Choroid plexus epithelial cell (primary cell): ENCODE measurements at places on chromosomes 2 and 18.

GRCh38 chr2:240197462-240198139 is 57.1 kb upstream of the OTOS start:
- no peak for DNase-seq

GRCh38 chr2:70255637-70256314 is 2.2 kb upstream of the PCYOX1 start:
- no peak for DNase-seq

- DNase-seq = peak; percentile 49
Measured at GRCh38 chr2:108604196-108604595, 69.9 kb downstream of the LIMS1 start.

DNA sequence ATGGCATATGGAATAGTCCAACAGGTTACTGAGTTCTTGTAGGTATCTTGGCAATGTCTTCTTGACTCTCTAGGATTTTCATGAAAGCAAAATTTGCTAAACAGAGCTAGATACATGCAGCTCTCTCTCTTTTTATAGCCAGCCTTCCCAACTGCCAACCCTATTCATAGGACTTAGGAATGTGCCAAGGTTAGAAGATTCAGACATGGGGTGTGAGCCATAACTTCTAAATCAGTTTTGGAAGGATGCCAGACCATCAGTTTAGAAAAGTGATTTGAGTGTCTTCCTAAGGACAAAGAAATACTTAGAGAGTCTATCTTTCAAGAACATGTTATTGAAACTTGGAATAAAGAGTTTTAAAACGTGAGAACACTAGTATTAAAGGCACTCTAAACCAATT is 619.5 kb upstream of the FANCL start:
- no peak for DNase-seq

GRCh38 chr2:29765721-29766120 is 155.7 kb downstream of the ALK start:
- DNase-seq = no peak

DNA sequence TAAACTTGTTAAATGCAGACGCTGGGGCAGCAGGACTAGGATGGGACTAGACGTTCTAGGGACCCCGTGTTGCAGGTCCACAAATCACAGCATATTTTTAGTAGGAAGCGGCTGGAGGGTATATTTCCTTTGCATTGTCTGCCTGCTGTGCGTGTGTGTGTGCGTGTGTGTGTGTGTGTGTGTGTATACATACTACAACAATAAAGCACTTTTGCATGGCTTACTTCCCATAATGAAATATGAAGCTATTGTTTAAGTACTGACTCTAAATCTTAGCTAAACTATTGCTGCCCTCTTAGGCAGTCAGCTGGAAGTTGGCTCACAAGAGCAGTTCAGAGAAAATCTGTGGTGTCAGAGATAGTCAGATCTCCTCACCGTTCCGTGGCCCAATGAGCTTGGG is 133.4 kb downstream of the CABLES1 start:
- DNase-seq = peak; percentile 22
